T-helper 1 cell treated with Interleukin-12 subunit alpha and Interleukin-12 subunit beta and Interleukin-4 antibody, amounts not matched to agents 30 ng/mL and 1 ng/mL, for 36 hours (primary cell): ENCODE measurements at places on chromosomes 6 and 20. TPM values are rescaled to one million over a fixed set of nuclear protein-coding genes. Genes with fewer than 3 reads are reported as not detected.

Gene SMPD2
- 21.2 and 22.8 TPM in 2 replicates for total RNA-seq

Gene ZNFX1
- total RNA-seq = 90.5 and 93.4 TPM in 2 replicates

Gene CLIC5
- 4.3 and 4.4 TPM in 2 replicates for total RNA-seq

Gene HLA-DRB5
- 80.1 and 94.3 TPM in 2 replicates for total RNA-seq

Gene CALHM4
- total RNA-seq = not detected in 2 replicates

Gene DST
- 13.0 TPM in 2 replicates for total RNA-seq

Gene CENPW
- 35.5 and 36.5 TPM in 2 replicates for total RNA-seq

Gene DCDC2
- total RNA-seq = not detected in 2 replicates

Gene LINC00237
- not detected in 2 replicates for total RNA-seq

Gene ZNF335
- 42.0 and 43.3 TPM in 2 replicates for total RNA-seq

Gene NTSR1
- not detected in 2 replicates for total RNA-seq

Gene SENP6
- total RNA-seq = 79.9 and 93.6 TPM in 2 replicates

Gene PRRT1
- total RNA-seq = 0.32 and 0.63 TPM in 2 replicates

Gene E2F1
- 72.3 and 73.3 TPM in 2 replicates for total RNA-seq

Gene CARMIL1
- total RNA-seq = 1.9 and 2.1 TPM in 2 replicates

Gene CNKSR3
- not detected in 2 replicates for total RNA-seq

Gene KCNB1
- total RNA-seq = 0.12 and 0.22 TPM in 2 replicates

Gene TFAP2A
- total RNA-seq = 0.22 TPM in 1 of 2 replicates, not detected in the other

Gene TINAG
- total RNA-seq = not detected in 2 replicates

Gene BPIFB4
- total RNA-seq = not detected in 2 replicates

Gene C6orf132
- 0.07 and 0.15 TPM in 2 replicates for total RNA-seq

Gene PDE10A
- total RNA-seq = not detected in 2 replicates

Gene PRL
- total RNA-seq = not detected in 2 replicates

Gene CLDN20
- not detected in 2 replicates for total RNA-seq

Gene BCKDHB
- total RNA-seq = 13.8 and 14.3 TPM in 2 replicates

Gene TMC2
- not detected in 2 replicates for total RNA-seq

Gene PRPH2
- total RNA-seq = not detected in 2 replicates

Gene TP53TG5
- total RNA-seq = not detected in 2 replicates

Gene LY6G6C
- 0.41 TPM in 1 of 2 replicates, not detected in the other for total RNA-seq

Gene NHSL1
- 1.2 TPM in 2 replicates for total RNA-seq

Gene IPCEF1
- 5.4 and 6.7 TPM in 2 replicates for total RNA-seq

Gene ACTL10
- total RNA-seq = 3.1 and 3.6 TPM in 2 replicates

Gene SGK2
- total RNA-seq = not detected in 2 replicates

Gene ADIG
- not detected in 2 replicates for total RNA-seq

Gene FRS3
- 4.9 and 5.3 TPM in 2 replicates for total RNA-seq

Gene PAK5
- total RNA-seq = not detected in 2 replicates

Gene B4GALT5
- total RNA-seq = 32.2 and 34.4 TPM in 2 replicates

Gene SCRT2
- total RNA-seq = not detected in 2 replicates

Gene CLPSL2
- not detected in 2 replicates for total RNA-seq

Gene SLC2A10
- not detected in 2 replicates for total RNA-seq

Gene DEFB114
- not detected in 2 replicates for total RNA-seq

Gene ELOVL2
- not detected in 2 replicates for total RNA-seq

Gene CDH26
- total RNA-seq = 0.59 and 1.1 TPM in 2 replicates

Gene ADAT2
- total RNA-seq = 19.5 and 22.6 TPM in 2 replicates

Gene BPI
- not detected in 2 replicates for total RNA-seq

Gene MROH8
- total RNA-seq = 0.98 and 1.0 TPM in 2 replicates

Gene RAET1G
- not detected in 2 replicates for total RNA-seq

Gene TDRD6
- total RNA-seq = not detected in 2 replicates

Gene PEX7
- 3.4 and 4.0 TPM in 2 replicates for total RNA-seq

Gene GNRH2
- total RNA-seq = 1.3 and 1.8 TPM in 2 replicates

Gene RRAGD
- total RNA-seq = 9.5 and 11.5 TPM in 2 replicates

Gene DEFB121
- total RNA-seq = not detected in 2 replicates

Gene ASIP
- total RNA-seq = not detected in 2 replicates

Gene RAMACL
- total RNA-seq = 0.22 and 0.39 TPM in 2 replicates

Gene FILIP1
- total RNA-seq = not detected in 2 replicates

Gene COX4I2
- total RNA-seq = not detected in 2 replicates

Gene RAET1L
- total RNA-seq = not detected in 2 replicates

Gene TRERF1
- total RNA-seq = 48.9 and 49.1 TPM in 2 replicates
